ENCODE measurements at places on chromosomes 6 and 20. TPM values are rescaled to one million over a fixed set of nuclear protein-coding genes. Genes with fewer than 3 reads are reported as not detected.

- DNase-seq = no peak
Observed at GRCh38 chr6:2962004-2962403, 9.4 kb downstream of the SERPINB6 start.

DNA sequence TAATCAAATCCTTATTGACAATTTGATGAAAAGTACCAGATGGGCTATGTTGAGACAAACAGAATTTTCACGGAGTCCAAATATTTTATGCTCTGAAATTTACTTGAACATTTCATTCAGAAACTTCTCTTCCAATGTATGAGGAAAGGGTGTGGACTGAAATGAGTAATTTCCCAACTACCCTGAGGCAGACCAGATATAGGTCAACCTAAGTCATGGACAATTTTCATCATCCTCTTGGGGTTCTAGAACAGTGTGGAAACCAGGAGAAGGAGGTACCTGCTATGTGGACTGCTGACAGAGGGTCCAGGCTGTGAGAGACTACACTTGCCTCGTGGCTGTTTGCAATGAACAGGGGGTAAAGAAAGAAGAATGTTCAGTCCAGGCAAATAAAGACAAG, 323.0 kb downstream of the ESR1 start:
- no peak for DNase-seq

GRCh38 chr6:40887079-40887791, 151.8 kb downstream of the UNC5CL start:
- no peak for DNase-seq

- no peak for DNase-seq
Observed at GRCh38 chr6:144234935-144235334, 50.2 kb upstream of the UTRN start.

DNA sequence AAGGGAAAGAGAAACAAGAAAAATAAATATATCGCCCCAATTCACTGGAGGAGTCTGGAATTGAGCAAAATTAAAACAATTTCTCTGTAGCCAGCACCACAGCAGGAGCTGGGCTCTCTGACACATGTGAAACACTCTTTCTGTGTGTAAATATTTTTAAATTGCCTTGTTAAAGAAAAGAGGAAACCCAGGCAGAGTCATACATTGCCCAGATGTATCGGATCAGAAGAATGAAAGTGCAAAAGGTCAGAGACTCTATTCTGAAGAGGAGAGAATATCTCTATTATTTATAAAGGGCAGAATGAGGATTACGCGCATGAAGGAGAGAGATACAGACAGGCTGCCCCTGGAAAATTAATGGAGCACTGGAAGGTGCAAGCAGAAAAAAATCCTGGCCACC, 127.0 kb upstream of the MAN1A1 start:
- DNase-seq = no peak

DNA sequence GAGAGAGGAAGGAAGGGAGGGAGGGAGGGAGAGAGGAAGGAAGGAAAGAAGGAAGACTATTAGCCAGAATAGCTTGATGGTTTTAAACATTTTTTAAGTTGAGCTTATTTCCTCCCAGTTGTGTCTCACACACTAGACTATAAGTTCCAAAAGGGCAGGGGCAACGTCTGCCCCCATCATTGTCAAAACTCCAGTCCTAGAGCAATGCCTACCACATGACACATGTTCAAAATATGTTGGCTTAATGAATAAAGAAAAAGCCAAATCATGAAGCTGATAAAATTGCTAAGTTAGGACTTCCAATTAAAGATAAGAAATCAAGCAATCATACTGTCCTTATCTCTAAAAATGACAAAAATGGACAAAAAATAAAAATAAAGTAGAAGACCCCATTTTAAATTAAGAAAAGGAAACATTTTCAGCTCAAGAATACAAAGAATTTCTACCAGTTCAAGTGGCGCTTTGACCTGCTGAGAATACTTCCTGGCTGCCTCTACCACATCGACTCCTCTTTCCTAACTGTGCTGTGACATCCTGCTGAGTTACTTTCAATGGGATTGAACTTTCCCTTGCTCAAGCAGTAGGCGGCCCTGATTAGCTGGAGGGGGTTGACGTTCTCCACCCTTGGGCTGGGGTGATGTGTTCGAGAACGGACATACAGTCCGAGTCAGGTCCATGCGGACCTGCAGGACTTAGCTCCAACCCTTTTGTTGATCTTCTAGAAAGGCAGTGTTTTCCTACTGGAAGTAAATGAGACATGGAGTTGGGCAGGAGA, 283.9 kb upstream of the FOXQ1 start:
- DNase-seq = no peak

The POLR1C gene
- polyA plus RNA-seq = 33.9 TPM

The FERMT1 gene
- 2.7 TPM for polyA plus RNA-seq

The XKR7 gene
- polyA plus RNA-seq = 0.32 TPM

The RHAG gene
- polyA plus RNA-seq = 0.84 TPM

- DNase-seq = no peak
Observed at GRCh38 chr6:109303164-109303563, 79.1 kb downstream of the CD164 start.

The DZANK1 gene
- 8.1 TPM for polyA plus RNA-seq

The HAO1 gene
- 0.06 TPM for polyA plus RNA-seq

The COL21A1 gene
- polyA plus RNA-seq = 152 TPM

Data from left renal cortex interstitium (tissue), 4 donors.